NCI-H1105 treated with DMSO at 0.1 percent for 48 hours (cell line): ENCODE measurements at places on chromosomes 1 and 21.

DNA sequence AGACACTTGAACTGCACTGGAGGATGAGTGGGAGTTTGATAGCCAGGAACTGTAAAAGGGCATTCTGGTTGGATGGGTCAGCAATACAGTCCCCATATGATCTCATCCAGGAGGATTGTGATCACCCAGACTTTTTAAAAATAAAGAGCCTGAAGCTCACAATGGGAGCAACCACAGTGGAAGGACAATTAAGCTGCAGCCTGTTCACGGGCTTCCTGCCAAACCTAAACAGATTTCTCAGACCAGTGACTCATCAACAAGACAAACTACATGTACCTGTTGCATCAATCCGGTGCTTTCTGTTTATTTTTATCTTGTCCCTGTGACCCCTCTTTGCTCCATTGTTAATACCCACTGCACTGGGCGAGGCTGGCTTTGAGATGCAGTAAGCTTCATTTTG is 52.3 kb downstream of the PAPPA2 start:
- DNase-seq, result peak; percentile 34

GRCh38 chr1:214664651-214665433 is 61.8 kb downstream of the CENPF start:
- DNase-seq, result no peak

DNA sequence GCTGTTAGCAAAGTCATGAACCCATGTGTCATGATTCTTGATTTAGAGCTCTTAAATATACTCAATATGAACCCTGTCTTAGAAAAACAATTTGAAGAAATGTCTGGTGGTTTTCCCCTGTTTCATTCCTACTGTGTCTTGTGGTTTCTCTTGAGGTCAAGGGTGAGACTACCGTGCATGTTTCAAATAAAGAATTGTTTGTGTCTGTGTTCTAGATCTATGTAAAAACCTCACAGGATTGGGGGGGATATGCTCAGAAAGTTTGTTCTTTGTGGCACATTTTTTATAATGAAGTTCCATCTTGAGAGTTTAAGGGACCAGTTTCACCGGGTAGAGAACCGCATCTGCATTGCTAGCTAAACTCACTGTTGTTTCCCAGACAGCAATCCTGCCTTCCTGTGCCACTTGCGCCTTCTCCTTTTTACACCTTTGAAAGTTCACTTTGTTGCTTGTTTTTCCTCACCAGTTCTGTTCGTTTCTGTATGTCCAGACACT is 30.9 kb upstream of the CACYBP start:
- DNase-seq, result no peak

DNA sequence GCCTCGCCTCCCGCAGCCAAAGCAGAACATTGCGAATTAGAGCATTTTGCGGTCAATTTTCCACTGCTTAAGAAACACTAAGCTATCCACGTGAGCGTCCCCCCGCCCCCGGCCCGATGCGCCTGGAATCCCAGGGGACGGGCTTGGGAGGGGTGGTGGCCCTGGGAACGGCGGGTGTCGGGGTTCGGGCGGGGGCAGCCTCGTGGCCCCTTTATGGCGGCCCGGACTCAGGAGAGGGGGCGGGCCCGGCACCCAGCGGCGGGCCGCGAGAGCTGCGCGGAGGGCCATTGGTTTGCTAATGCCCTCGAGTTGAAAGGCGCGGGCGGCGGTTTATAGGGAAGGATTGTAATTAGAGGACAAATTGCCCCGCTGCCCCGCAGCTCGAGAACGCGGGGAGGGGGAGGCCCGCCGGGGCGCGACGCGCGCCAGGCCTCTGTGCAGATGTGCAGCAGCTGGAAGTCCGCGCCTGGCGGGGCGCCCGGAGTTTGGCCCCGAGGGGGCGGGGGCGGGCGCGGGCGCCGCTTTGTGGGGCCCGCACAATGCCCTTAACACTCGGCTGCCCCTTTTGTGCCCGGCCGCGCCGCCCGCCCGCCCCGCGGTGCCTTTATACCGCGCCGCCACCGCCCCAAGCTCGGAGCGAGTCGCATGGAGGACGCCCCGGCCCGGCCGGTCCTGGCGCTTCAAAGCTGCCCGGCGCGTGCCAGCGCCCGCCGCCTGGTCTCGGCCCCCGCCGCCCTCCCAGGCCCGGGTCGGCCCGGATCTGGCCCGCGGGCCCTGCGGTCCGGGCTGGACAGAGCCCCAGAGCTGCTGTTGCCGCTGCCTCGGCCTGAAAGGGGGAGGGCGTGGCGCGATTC is 1.9 kb upstream of the HES3 start:
- no peak for DNase-seq

DNA sequence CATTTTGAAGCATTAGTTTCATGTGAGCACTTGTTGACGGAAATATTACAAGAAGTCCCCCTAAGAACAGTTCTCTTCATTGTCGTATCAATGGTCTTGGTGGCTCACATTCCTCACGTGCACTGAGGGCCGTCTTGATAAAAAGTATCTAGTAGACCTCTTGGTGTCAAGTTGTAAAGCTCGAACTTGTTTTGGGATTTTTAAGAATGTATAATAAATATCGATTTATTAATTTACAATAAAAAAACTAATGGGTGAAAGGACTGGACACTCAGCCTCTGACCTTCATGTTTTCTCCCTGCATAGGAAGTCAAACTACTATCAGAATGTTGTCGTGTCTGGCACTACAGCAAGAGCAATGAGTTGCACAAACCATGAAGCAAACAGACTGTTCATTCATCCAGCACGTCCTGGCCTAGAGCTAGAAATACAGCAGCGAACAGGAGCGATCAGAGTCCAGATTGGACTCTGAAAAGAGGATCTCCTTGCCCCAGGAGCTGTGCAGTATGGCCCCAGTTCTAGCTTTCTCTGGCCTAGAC is 319.2 kb downstream of the SMYD3 start:
- no peak for DNase-seq

DNA sequence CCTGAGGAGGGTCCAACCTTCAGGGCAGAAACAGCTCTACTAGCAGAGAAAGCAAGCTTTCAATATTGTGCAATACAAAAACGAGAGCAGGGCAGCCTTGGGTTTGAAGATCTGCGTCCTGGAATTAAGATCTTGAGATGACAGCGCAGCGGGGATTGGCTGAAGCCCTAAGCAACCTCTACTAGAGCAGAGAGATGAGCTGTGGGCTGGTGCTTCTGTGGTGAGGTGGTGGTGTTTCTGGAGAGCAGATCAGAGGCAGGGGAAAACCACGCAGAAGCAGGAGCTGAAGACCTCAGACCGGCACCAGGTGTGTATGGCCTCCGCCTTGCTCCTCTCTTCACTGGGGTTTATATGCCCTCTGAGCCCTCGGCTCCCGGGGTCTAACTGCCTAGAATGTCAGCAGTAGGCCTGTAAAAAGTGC is 12.5 kb downstream of the TRAF3IP3 start:
- no peak for DNase-seq

- no peak for DNase-seq
Observed at GRCh38 chr1:221979444-221980032, 237.6 kb upstream of the DUSP10 start.

DNA sequence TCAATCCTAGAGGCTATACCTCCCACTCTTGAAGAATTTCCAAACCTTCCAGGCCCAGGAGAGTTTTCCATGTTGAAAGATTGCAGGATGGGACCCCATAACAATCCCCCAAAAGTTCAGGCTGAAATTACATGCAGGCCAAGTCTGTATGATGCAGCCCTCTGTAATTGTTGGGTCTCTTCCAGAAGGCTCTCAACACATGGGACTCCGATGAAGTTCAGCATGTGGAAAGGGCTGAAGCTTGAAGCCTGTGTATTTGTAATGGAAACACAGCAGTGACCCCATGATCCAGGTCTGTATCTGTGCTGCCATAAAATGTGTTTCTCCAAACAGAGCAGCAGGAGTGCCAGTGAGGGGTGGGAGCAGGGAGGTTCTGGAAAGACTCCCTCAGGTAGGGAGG is 202.5 kb upstream of the LYPLAL1 start:
- no peak for DNase-seq

DNA sequence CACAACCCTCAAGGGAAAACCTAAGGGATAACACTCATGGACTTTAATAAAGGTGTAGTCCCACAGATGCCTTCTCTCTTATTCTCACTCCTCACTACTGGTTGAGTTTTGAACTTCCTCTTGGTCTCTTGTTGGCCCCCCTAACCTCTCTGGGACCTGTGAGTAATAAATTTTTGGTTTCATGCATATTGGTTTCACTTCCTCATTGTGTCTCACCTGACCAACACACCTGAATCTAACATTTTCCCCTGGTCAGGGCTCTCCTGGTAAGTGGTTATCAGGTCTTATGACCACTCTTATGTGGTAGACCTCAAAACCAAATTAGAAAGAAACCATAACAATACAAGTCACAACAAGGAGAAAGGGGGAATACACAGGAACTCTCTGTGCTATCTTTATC is 60.5 kb upstream of the PRMT6 start:
- DNase-seq, result no peak

DNA sequence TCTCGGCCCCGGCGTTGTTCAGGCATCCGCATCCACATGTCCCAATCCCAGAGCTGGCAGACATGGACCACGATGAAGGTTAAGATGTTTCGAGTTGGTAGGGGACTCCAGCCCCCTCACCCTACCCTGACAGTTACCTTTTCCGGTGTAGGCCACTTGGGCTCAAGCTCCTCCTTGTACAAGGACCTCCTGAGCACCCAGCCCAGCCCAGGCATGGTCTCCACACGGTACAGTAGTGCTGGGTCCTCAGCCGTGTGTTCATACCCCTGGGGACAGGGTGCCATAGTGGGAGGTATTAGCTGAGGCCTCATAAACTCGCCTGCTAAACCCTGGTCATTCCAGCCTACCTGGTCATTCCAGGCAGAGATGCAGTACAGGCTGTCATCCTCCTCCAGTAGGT is 6.1 kb downstream of the POMGNT1 start:
- DNase-seq, result no peak

- no peak for DNase-seq
Observed at GRCh38 chr21:46368533-46369285, 44.8 kb downstream of the PCNT start.

- DNase-seq, result no peak
Observed at GRCh38 chr1:8015809-8016165, 10.3 kb downstream of the ERRFI1 start.

DNA sequence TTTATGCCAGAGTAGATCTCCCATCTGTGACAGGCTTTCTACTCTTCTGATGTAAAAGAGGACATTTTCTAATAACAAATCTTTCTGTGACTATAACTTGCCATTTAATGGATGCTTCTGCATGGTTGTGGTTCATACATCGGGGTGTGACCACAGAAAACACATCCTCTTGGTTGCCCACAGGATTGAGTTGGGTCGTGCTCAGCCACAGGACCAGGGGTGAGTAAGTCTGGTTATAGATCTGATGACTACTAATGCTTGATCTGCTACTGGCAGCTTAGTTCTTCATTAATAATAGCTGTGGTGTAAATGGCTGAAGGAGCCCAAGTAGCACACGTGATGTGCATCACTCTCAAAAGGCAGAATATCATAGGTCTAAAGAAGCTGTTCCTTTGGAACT is 328.2 kb downstream of the RWDD3 start:
- DNase-seq, result no peak

GRCh38 chr1:44464361-44464760 is 59.3 kb downstream of the RNF220 start:
- DNase-seq, result no peak

- DNase-seq, result no peak
Observed at GRCh38 chr1:169563019-169563615, 23.2 kb downstream of the F5 start.

DNA sequence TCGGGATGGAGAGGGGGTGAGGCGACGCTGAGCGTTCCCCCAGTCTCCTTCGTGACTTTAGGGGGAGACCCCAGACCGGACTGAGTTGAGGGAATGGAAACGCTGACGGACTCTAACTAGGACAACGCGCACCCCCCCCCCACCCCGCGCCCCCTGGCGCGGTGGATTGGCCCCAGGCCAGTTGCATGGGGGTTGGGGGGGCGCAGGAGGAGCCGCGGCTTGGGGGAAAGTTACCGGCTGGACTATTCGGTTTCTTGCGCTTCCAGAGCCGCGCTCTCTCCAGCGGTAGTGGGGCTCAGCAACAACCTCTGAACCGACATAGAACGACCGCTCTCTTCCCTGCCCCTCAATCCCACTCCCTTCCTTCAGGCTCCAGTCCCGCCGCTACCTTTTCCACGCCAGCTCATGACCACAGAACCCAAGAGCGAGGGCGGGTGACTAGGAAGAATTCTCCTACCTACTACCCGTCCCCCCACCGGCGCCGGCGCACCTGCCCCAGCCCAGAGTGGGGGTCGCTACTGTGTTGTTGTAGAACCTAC is 694 bp downstream of the ZBTB7B start:
- DNase-seq, result peak; percentile 32

- DNase-seq, result no peak
Observed at GRCh38 chr1:161921990-161922389, 101.7 kb downstream of the OLFML2B start.

- DNase-seq, result no peak
Observed at GRCh38 chr21:43786300-43786806, 3.0 kb upstream of the RRP1 start.

GRCh38 chr1:39321979-39322378 is 117.5 kb downstream of the MACF1 start:
- DNase-seq, result no peak

- no peak for DNase-seq
Observed at GRCh38 chr1:55402142-55402541, 187.0 kb upstream of the USP24 start.

GRCh38 chr1:31199949-31200348 is 39.7 kb downstream of the NKAIN1 start:
- DNase-seq, result no peak

DNA sequence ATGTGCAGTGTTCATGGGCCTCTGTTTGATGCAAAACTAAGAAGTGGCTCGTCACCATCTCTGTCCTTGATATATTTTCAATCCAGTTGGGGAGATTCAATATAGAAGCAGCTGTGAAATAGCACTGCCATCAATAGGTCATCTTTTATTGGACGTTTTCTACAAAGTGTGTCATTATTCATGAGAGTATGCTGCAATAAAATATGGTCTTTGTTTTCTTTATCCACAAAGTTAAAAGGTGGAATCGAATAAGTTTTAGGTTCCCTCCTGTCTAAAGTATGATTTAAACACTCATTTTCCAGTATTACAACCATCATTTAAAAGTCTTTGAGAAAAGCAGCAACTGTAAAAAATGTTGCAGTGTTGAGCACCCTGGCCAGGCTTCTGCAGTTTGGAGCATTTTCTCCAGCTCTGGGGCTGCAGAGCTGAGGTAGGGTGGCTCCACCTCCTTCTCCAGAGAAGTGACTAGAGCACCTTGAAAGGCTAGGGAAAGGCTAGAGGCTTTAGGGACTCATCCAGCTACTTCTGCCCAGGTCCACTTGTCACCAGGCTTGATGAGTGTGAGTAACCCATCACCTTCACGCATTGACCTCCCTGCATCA is 56.5 kb upstream of the DNAH14 start:
- no peak for DNase-seq

GRCh38 chr1:24289937-24290595 is 29.1 kb upstream of the GRHL3 start:
- peak; percentile 95 for DNase-seq

DNA sequence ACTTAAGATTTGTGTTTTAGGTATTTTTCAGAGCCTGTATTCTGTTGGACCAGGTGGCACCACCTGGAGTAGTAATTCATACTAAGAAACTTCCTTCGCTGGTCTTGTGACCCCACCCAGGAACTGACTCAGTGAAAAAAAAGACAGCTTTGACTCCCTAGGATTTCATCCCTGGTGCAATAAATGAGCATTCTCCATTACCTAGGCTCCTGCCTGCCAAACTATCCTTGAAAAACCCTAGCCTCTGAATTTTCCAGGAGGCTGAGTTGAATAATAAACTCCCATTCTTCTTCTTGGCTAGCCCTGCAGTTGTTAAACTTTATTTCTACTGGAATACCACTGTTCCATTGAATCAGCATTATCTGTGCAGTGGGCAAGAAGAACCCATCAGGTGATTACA is 10.6 kb upstream of the RGS18 start:
- DNase-seq, result no peak
